ENCODE measurements at places on chromosomes 1 and 21.

DNA sequence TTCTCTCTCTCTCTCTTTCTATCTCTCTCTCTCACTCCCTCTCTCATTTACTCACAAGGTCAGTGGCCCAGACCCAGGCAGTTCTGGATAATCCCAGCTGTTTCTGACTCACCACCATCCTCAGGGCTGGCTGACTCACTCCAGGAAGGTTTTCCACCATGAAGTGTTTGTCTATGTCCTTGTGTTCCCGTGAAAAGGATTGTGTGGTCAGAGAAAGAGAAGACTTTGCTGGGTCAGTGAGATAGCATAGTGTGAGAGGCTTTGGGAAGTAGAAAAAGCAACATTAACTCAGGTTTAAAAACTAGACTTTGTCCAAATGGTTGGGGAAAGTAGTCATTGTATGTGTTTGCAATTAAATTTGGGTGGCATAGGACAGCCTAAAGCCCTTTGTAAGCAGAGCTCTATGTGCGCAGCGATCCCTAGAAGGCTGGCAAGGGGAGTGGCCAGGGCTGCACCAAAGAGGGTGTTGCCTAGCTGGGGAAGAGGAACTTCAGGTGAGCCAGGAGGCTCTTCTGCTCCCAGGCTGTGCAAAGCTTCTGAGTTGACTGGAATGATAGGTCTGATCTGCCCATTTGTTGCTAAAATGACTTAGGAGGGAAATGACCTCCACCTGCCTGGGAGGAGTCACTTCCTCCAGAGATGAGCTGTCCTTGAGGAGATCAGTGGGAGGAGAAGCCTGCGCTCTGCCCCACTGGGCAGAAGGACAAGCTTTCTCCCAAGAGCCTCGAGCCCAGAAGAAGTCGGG, 4.9 kb upstream of the CAPN2 start:
- no peak for DNase-seq

- DNase-seq, result no peak
Measured at GRCh38 chr1:32393136-32393535, 1.1 kb downstream of the BSDC1 start.

DNA sequence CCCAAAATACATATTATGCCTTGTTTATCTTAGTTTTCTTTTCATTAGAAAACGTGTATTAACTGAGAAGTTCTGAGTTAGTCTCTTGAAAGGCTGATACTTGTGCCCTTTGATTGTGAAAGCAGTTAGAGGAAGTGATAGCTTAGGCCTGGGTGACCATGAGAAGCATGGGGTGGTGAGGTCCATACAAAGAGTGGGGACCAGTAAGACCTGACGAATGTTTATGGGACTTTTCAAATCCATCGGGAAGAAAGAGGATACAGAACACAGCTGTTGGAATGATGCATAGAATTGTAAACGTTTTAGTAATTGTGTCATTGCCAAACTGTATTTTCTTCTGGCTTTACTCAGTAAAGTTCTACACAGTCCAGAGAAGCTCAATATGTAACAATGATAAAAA, 259.8 kb downstream of the LMO4 start:
- DNase-seq, result no peak

DNA sequence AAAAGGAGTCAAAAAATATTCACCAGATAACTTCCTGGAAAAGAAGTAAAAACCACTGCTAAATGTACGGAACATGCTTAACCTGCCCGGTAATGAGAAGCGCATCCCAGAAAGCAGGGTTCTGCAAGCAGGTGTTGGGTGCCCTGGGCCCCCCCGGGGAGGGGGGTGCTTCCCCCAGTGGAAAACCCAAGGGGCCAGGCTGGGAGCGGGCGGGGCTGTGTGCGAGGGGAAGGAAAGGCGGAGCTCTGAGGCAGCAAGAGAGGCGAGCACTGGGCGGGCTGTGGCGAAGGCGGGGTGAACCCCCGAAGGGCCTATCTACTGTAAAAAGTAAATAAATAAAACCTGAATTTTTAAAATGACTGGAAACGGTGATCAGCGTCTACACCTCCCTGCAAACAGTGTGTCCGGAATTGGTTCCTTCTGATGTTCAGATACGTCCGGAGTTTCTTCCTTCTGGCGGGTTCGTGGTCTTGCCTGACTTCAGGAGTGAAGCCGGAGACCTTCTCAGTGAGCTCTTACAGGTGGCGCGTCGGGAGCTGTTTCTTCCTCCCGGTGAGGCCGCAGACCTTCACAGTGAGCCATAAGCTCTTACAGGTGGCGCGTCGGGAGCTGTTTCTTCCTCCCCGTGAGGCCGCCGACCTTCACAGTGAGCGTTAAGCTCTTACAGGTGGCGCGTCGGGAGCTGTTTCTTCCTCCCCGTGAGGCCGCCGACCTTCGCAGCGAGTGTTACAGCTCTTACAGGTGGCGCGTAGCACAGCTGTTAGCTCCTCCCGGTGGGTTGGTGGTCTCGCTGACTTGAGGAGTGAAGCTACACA, 13.4 kb downstream of the FTCD start:
- DNase-seq, result no peak

DNA sequence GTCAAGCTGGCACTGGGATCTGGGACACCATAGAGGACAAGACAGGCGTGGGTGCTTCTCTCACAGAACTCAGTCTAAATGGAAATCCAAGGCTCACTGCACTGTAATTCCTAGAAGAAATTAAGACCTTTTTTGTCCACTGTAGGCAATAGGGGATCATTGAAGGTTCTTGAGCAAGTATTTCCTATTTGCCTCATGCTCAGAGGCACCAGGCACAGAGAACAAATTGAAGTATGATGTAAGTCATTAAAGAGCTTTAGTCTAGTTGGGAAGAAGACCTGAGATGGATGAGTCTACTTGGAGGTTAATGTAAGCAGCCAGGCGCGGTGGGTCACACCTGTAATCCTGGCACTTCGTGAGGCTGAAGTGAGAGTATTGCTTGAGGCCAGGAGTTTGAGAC, 34.6 kb downstream of the EIF2D start:
- DNase-seq, result no peak

DNA sequence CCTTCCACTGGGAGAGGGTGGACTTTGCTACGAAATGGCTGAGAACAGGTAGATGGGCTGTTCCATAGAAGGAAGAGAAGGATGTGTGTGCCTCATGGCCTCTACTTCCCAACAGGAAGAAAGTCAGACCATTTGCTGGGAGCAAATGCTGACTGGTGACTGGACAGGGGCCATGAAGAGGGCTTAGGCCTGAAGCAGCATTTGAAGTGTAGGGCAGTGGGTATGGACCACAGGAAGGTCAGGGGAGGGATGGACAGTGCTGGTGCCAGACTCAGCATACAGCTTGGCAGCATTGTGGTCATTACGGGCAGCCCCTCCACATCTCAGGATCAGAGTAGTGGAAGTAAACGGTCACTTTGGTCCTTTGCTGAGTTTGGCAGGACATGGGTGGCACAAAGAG, 275.7 kb downstream of the MATN1 start:
- no peak for DNase-seq

GRCh38 chr1:108041360-108042142, 76.6 kb upstream of the VAV3 start:
- DNase-seq, result peak; percentile 58

DNA sequence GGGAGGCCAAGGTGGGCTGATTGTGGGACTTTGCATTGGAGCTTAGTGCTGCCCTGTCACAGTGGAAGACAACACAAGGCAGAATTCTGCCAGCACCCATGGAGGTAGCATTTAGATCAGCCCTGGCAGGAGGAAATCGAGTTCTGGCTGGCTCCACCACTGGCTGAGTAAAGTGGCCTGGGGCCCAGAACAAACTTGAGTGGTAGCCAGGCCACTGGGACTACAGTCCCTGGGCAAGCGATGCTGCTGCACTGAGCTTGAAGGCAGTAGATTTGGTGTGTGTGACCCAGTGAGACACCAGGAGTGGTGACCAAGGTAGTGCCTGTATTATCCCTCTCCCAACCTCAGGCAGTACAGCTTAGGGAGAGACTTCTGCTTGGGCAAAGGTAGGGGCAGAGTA, 22.5 kb upstream of the UHMK1 start:
- DNase-seq, result peak; percentile 24

DNA sequence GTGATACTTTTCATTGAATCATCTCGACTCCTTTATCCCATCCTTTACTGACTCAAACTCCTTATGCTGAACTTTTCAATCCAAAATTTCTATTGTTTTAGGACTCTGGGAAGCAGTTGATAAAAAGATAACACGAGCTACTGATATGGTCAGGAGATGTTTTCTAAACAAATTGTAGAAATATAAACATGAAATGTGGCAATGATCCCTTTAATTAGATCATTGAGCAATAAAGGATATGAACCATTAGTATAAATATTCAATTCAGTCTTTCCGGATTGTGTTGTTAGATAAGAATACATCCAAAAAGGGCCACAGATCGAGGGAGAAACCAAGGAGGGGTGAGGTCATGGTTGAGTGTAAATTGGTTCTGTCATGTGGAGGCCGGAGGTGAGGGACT, 88.4 kb downstream of the NID1 start:
- no peak for DNase-seq

DNA sequence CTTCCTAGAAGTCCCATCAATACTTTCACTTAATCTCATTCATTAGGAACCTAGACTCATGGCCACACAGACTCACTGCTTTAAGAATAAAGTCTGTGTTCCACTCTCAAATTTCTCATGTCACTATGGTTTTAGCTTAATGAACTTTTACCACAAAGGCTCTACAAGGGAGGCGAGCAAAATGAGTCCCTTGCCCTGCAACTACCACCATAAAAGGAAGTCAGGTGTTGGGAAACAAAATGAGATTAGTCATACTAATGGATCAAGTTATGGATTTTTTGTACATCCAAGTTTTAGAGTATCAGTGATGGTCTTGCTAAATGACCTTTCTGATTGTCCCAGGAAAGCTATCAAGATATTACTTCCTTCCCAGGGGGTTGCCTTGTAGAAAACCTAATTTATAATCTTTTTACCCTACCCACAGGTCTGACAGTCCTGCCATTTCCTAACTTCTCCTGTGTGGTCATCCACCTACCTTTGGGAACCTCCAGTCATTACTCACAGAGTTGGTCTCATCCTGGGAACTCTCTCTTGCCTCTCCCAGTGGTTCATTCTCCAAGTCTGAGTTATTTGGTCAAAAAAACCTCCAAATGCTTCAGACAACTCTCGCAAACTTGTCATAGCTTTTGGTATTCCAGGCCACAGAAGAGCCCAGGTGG, 51.8 kb upstream of the SLC16A1 start:
- DNase-seq, result no peak

GRCh38 chr1:220044678-220045355, 1.5 kb downstream of the EPRS1 start:
- no peak for DNase-seq

- DNase-seq, result no peak
Measured at GRCh38 chr21:26320596-26320995, 150.0 kb upstream of the APP start.

- DNase-seq, result no peak
Measured at GRCh38 chr1:46587069-46587468, 17.0 kb downstream of the MKNK1 start.

GRCh38 chr1:53893999-53894636, at the start of gene DIO1:
Gene DIO1 (plus strand): TSS chr1:53894187. CDS start chr1:53894211, 24 bp downstream.
- DNase-seq, result no peak

GRCh38 chr1:80846966-80847365, 953.8 kb upstream of the ADGRL2 start:
- no peak for DNase-seq

- no peak for DNase-seq
Measured at GRCh38 chr1:232983375-232983774, 33.0 kb downstream of the NTPCR start.

- no peak for DNase-seq
Measured at GRCh38 chr1:112263453-112263852, 132.6 kb upstream of the CTTNBP2NL start.

DNA sequence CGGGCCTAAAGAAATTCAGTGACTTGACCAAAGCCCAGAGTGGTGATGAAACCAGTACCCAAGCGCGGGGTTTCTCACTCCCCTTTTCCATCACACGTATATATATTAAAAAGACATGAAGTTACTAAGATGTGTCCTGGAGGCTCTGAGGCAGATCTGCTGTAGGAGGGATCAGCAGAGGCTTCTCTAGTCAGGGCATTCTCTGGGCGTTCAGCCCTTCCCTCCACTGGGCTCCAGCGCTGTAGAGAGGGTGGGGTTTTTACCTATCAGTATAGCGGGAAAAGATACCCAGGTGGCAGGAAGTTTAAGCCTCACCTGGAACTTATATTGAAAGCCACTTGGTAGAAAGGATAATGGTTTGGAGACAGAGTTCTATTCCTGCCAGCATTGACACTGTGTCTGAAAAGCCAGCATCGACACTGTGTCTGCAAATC, 862 bp upstream of the PLEKHO1 start:
- no peak for DNase-seq

DNA sequence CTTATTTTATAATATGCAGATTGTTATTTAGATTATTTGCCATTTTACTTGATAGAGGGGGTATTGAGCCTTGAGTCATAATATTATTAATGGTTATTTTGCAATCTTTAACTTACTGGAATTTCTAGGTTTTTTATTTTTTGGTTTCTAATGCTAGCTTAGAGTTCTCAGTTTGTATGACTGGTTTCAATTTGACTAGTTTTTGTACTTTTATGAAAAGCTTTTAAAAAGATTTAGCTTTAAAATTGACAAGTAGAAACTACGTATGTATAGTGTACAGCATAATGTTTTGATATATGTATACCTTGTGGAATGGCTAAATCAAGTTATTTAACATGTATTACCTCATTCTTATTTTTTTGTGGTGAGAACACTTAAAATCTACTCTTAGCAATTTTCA, 41.5 kb downstream of the CEP350 start:
- no peak for DNase-seq

DNA sequence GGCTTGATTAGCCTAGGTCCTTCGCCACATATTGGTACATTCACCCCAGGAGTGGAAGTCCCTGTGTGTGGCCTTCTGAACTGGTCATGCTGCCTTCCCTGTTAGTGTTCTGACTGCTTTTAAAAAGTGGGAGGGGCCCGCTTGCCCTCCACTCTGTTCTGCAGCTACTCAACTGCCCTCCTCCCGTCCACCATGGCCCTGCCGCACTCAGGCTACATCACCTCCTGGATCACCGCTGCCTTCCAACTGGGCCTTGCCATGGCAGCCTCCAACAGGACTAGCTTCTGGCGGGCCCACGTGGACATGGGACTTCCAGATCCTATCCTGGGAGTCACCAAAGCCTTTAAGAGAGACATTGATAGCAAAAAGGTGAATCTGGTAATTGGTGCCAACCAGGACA, 152.1 kb upstream of the USP24 start:
- no peak for DNase-seq

- DNase-seq, result no peak
Measured at GRCh38 chr1:5994713-5995621, 2.7 kb upstream of the NPHP4 start.

GRCh38 chr1:47664356-47664755, 226.5 kb downstream of the FOXD2 start:
- DNase-seq, result no peak

DNA sequence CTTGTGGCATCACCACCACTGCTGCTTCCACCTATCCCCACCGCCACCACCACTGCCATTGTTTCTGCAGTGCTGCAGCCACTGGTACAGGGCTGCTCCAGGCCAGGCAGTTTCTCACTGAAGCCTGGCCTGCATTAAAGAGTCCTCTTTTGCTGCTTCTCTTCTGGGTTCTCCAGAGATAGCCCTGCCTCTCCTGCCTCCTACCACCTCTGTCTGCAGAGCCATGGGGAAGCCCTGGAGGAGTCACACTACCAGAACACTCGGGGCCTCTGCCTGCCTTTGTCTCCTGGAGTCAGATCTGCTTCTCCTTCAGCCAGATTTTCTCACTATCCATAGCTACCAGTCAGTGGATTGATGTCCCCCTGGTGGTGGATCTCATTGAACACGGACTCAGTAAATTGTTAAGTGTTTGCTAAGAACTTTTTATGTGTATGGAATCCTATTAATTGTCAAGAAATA, 37.7 kb upstream of the DDAH1 start:
- peak; percentile 18 for DNase-seq

- DNase-seq, result peak; percentile 41
Measured at GRCh38 chr1:60746278-60746791, 336.0 kb upstream of the NFIA start.

GRCh38 chr1:88276163-88276562, 407.9 kb upstream of the PKN2 start:
- DNase-seq, result peak; percentile 19

All from NCI-H446 treated with DMSO at 0.1 percent for 48 hours (cell line).